HCT116 (cell line): ENCODE measurements at places on chromosomes 2 and 18.

GRCh38 chr2:84201158-84201557 is 257.9 kb downstream of the SUCLG1 start:
- no peak for DNase-seq

DNA sequence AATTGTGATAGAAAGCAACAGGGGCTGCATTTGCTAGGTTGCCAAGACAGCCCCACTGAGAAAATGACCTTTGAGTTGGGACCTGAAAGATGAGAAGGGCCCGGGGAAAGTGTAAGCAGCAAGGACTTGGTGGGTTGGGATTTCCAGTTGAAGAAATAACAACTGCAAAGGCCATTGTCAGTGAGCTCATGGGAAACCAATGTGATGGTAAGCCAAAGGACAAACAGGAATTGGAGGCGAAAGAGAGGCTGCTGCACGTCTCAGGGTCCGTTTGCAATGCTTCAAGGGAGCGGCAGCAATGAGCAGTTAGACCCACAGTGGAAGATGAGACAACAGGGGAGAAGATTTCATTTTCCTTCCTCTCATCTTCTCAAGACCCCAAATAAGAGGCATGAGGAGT is 51.5 kb upstream of the RGPD4 start:
- no peak for DNase-seq

GRCh38 chr2:120456867-120457266 is 110.9 kb downstream of the INHBB start:
- DNase-seq: no peak

GRCh38 chr2:166994588-166995336 is 106.5 kb downstream of the XIRP2 start:
- DNase-seq: no peak

DNA sequence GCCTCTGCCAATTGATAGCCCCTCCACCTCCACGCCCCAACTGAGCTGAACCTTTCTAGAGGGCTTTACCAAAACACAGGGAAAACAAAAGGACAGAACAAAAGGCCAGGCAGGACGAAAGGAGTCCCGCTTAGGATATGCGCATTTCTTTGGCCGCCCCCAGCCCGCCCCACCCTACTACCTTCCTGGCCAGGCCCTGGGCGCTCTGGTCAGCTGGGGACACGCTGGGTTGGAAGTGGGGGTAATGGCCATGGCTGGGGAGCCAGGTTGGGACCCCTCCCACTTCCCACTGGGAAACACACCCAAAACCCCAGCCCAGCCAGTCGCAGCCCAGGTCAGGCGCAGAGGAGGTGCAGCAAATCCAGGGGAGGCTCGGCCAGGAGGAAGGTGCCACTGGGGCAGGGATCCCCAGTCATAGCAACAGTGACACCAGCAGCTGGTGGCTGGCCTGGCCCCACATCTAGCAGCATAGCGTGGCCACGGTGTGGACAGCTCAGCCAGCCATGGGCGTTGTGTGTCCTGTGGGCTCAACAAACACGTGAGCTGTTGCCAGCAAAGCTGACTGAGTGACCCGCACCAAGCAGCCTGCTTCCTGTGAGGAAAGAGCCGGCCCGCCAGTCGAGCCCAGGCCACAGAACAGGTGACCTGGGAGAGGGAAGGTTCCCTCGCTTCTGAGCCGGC is 24.6 kb upstream of the B3GNT7 start:
- DNase-seq: no peak

- no peak for DNase-seq
These were observed 17.4 kb downstream of the KCNH7 start for GRCh38 chr2:162821176-162821575.

DNA sequence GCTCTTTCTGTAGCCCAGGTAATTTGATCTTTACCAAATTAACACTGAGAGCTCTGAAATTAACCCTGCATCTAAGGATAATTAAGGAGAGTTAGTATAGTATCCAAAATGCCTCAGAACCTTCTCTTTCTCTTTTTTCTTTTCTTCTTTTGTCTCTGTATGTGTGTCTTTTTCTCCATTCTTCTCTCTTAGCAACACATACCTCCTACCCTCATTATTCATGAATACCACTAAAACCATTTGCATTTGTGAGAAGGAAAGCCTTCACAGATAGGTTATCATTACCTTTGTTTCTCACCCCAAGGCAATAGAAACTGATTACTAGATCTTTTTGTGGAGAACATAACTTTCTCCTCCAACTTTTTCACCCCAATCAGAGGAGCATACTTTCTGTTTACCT is 376.5 kb upstream of the NXPH2 start:
- DNase-seq: no peak

DNA sequence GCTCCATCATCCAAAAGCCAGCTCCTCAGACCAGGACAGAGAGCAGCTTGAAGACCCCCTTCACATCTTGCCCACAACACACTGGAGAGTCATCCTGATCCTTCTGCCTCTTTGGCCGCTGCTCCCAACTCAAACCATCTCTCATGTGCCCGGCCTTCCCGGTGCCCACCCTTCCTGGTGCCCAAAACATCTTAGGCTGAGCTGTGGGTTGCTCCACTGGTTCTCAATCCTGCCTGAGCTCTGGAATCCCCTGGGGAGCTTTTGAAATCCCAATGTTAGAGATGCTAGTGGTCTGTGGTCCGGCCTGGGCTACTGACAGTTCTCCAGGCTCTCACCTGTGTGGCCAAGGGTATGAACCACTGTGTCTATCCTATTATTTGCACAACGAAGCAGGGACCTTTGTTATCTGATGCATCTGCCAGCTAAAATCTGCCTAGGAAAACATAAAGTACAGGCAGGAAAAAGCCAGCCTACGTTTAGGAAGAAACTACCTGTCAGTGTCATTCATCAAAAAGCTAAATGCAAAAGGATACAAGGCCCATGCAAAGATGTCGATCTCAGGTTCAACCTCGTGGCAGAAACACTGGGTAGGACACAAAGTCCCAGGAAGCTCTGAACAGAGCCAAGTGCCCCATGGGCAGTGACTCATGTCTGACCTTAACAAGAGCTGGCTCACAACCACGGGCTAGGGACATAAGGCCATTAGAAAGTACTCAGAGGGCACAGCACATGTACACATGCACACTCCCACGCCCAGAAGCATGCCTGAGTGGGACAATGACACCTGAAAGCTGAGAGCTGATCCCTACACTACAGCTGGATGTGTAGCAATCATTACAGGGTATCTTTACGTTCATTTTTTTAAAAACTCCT is 30.8 kb downstream of the TBC1D8 start:
- DNase-seq: peak; percentile 85

DNA sequence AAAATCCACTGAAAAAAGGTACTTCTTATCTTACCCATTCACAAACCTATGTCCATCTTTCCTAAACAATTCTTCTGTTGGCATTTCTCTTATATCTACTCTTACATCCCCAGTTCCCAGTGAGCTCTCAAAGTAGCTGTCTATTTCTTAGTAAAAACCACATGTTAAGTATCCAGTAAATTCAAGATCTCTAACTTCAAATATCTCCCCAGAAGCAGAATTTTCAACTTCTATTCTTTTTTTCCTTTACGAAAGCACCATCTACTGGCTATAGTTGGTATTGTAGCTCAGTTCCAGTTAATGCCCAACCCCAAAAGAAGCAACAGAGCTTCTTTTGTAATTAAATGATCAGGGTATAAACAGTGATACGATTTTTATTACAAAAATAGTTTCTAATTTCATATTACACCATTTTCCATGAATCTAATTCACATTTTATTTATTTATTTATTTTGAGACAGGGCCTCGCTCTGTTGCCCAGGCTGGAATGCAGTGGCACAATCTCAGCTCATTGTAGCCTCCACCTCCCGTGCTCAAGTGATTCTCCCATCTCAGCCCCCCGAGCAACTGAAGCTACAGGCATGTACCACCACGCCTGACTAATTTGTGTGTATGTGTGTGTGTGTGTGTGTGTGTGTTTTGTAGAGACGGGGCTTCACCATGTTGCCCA is 28.5 kb downstream of the HRH4 start:
- peak; percentile 27 for DNase-seq

DNA sequence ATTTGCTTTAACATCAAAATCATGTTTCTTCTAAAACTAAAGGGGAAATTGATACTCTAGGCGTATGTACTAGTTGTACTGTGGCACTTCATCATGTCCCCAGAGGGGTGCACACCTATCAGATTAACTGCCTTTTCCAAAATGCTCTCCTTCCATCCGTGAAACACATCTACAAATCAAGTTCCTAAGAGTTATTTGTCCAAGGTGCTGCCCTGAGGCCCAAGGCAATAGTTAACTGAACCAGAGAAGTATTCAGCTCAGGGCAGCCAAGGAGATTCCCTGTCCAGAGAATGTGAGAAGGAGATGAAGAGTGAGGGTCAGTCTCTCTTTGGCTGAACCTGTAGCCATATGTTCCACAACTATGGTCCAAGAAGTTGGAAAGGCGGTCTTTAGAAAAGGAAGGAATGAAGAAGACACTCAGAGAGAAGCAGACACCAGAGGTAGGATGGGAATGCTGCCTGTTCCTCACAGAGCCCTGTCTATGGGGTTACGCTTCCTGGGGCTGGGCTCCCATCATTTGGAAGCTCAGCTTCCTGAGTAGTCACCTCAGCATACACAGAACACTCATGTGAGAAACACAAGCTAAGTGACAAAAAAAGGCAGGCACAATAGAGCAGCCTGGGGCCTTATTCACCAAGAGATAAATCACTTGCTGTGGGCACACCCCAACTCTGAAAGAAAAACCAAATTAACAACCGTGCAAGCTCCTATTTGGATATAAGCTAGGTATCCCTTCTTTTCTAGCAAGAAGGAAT is 55.6 kb downstream of the ANKRD44 start:
- no peak for DNase-seq

GRCh38 chr2:14516844-14517243 is 115.7 kb upstream of the LRATD1 start:
- DNase-seq: no peak

DNA sequence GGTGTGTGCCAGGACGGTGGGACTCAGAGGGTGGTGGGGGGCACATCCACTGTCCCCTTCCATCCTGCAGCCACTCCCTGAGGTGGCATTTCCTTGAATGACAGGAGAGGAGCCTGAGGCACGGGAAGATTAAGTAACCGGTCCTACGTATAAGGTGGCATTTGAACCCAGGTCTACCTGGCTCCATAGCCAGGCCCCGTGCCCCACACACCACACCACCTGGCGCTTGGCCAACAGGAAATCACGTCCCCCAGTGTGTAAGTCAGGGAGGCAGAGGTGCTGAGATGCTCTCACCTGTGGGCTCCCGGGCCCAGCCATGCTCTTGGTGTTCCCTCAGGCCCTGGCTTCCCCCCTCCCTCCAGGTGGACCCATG is 53.7 kb downstream of the HPCAL1 start:
- no peak for DNase-seq

- DNase-seq: no peak
These were observed 83.8 kb upstream of the TLK1 start for GRCh38 chr2:171244466-171244969.

DNA sequence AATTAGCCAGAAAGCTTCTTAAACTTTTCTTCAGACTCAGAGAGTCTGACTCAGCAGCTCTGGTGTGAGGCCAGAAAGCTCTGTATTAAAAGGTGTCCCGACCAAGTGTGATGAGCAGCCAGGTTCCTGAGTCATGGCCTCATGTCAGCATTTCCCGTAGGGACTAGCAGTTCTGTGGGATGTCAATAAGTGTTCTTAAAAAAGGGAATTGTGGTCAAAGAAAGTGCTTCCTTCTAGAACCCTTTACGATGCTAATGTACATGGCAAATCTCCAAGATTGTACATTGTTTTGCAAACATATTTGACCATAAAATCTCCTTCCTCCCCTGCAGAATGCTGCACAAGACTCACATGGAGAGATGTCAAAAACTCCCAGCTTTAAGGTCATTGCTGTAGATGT is 80.1 kb downstream of the PLA2R1 start:
- DNase-seq: no peak

GRCh38 chr2:178912416-178913048 is 105.3 kb upstream of the TTN start:
- no peak for DNase-seq

GRCh38 chr2:49755777-49756176 is 601.5 kb upstream of the FSHR start:
- DNase-seq: no peak

DNA sequence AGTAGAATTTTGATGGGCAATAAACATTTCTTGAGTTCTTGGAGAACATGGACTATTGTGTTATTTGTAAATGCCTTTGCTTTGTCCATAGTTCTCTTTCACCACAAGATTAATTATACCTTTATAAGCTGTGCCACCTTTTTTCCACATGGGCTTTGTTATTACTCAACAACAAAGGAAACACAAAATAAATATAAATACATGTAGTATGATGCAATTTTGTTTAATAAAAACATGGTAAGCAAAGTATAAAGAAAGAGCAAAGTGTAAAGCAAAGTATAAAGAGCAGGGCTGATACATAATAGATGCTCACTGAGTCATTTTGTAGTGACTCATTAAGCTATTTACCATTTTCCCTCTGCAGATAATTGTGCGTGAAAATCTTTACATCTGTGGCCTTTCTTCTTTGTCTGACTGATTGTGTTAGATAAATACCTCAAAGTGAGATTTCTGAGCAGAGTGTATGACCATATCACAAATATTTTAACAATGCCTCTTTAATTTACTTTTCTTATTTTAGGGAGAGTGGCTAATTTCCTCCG is 80.9 kb downstream of the CERS6 start:
- DNase-seq: no peak
